ENCODE measurements at places on chromosomes 2 and 18.
A peak's percentile ranks its signal among the peaks of the same experiment; 100 is the strongest.

GRCh38 chr18:9506046-9506792, 30.9 kb downstream of the RALBP1 start:
- DNase-seq: no peak

DNA sequence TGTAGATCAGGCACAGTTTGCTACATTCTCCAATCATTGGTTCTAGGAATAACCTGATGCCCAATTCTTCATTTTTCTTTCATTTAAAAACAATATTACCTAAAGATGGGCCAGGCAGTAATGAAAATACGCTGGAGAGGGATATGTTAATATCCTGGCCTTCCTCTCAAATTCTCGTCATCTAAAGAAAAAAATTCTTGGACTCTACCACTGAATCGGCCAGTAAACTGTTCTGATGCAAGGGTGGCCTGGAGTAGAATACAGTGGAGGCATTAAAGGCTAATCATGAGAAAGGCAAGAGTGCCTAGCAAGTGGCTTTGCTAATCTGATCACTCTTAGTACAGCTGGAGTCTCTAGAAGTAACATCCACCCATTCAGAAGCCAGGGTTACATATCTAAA, 157.7 kb downstream of the ANTXR1 start:
- no peak for DNase-seq

DNA sequence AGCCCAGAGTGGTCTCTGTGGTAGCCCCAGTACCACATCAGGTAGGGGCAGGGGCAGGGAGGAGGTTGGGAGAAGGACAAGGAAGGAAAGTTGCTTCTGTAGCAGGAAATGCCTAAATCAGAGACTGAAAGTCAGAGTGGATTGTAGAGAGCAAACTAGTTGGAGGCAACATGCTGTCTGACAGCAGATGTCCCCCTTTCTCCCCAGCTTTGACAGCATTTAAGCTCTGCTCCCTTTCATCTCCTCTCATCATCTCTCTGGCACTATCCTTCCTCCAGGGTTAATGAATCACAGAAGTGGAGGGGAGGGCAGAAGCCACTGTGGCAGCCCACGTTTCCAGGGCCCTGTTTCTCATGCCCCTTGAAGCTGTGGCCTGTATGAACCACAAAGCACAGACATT, 50.4 kb downstream of the BOD1L2 start:
- DNase-seq: no peak

- no peak for DNase-seq
These were observed 123.8 kb upstream of the FHL2 start for GRCh38 chr2:105522645-105523044.

GRCh38 chr18:13387855-13388548, 169.4 kb downstream of the LDLRAD4 start:
- DNase-seq: no peak

GRCh38 chr18:37778417-37779165, 213.0 kb upstream of the CELF4 start:
- peak; percentile 61 for DNase-seq

- DNase-seq: no peak
These were observed 74.8 kb upstream of the SLC66A3 start for GRCh38 chr2:11080253-11081115.

GRCh38 chr2:17101596-17101995, 416.6 kb downstream of the RAD51AP2 start:
- no peak for DNase-seq

GRCh38 chr18:3059272-3059671, 46.3 kb upstream of the LPIN2 start:
- DNase-seq: no peak

- no peak for DNase-seq
These were observed 37.6 kb downstream of the TMEM163 start for GRCh38 chr2:134681201-134681600.

- DNase-seq: no peak
These were observed 125.3 kb upstream of the ZEB2 start for GRCh38 chr2:144645083-144645778.

GRCh38 chr18:79608535-79608934, 71.1 kb upstream of the CTDP1 start:
- no peak for DNase-seq

DNA sequence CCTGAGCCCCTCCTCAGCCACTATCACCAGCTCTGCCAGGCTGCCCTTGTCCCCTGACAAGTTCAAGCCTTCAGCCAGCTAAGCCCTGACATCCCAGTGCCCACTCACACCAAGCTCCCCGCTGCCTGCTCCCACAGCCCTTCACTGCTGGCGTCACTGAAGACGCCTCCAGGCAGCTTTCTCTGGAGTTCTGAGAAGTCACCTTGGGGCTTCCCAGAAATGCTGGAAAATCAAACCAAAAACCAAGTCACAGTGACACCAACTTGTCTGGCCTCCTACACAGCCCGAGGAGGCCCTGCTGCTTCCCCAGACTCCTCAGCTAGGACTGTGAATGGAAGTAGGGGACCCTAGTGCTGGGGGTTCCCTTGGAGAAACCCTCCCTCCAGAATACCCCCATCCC, 2.2 kb upstream of the TNS1 start:
- no peak for DNase-seq

DNA sequence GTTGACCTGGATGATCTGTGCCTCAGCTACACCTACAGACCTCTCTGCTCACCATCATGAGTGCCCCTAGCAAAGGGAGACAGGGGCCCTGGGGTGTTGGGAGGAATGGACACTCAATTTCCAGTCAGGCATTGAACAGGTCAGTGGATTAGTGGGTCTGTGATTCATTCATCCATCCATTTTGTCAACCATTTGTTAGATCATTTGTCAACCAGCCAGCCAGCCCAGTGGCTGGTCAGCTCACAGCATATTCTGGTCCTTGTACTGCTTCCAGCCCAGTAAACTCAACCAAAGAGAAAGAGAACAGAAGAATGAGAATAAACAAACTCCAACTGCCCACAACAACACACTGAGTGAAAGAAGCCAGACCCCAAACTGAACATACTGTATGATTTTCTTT, 4.6 kb upstream of the KLF11 start:
- no peak for DNase-seq

DNA sequence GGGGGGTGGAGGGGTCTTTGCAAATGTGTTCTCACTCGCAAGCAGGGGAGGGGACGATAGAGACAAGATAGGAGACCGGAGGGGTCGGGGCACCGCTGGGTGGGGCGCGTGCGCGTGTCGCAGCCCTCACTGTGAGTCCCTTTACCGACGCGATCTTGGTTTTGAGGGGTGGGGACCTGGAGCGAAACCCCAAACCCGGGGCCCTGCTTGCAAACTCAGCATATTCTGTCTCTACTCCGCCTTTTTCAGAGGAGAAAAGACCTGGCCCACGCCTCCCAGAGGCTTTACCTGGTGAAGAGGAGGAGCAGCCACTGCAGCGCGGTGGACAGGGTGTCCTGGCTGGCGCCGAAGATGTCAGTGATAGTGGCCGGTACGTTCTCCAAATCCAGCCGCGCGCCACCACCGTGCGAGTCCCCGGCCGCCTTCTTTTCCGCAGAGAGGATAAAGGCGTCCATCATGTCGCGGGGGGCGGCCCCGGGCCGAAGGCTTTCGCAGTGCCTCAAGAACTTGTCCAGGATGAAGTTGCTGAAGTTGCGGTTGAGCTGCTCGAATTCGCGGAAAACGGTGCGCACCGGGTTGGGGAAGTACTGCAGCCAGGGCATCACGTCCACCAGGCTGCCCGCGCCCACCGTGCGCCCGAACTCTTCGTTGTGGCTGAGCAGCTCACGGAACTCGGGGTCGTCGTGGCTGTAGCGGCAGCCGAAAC, 1.7 kb downstream of the CYP1B1 start:
- peak; percentile 7 for DNase-seq

DNA sequence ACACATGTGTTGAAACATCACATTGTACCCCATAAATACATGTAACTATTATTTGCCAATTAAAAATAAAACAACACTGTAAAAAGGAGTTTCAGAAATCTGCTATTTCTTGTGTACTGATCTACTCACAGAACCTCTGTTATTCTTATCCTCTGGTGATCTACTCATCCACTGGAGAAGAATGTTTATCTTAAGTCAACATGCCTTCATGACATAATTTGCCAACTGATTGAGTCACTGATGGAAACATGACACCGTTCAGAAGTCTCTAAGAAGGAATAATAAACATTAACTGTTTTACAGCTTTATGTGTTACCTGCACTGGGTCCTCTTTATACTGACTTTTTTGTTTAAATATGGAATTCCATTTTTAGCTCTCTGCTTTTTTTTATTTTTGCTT, 555.2 kb downstream of the DCDC2C start:
- no peak for DNase-seq

- no peak for DNase-seq
These were observed 22.8 kb downstream of the NPC1 start for GRCh38 chr18:23563377-23564043.

All from activated CD4-positive, alpha-beta T cell treated with anti-CD3 and anti-CD28 coated beads, Interleukin-2, amount 50 U/mL, for 48 hours (primary cell).